ENCODE measurements at places on chromosomes 16 and 17.

GRCh38 chr17:951325-952132 lies 28.0 kb downstream of the NXN start:
- no peak for DNase-seq

DNA sequence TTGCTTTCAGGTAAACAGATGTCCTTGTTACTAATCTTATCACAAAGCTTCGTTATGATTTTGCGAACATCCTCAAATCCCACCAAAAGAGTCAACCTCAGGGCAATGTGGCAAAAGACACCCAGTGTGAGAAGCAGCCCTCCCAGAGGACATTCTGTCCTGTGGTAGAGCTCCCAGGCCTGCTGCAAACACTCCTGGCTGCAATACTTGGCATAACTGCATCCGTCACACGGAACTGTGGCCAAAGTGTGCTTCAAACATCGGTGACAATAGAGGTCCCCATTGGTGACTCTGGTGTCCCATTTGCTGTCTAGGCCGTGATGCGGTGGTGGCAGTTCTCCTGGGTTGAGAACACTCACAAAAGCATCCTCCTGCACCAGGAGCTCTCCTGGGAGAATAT lies 29.5 kb downstream of the SMYD4 start:
- DNase-seq: no peak

GRCh38 chr17:1898872-1899271 lies 69.1 kb downstream of the RPA1 start:
- DNase-seq: no peak

- DNase-seq: no peak
These were observed 73.6 kb downstream of the GPRC5B start for GRCh38 chr16:19810817-19811731.

DNA sequence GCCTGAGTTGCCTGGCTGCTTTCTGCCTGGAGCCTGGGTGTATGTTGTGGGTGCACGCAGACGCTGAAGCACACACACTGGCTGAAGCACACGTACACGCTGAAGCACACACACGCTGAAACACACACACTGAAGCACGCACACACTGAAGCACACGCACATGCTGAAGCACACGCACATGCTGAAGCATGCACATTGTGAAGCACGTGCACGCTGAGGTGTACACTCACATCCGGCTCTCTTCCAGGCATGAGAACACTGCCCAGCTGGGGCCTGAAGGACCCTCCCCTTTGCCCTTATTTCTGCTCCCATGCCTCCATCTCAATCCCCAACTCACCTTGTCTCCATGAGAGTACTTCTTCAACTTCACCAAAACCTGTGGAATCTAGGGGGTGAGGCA lies 16.5 kb downstream of the CSF3 start:
- DNase-seq: no peak

DNA sequence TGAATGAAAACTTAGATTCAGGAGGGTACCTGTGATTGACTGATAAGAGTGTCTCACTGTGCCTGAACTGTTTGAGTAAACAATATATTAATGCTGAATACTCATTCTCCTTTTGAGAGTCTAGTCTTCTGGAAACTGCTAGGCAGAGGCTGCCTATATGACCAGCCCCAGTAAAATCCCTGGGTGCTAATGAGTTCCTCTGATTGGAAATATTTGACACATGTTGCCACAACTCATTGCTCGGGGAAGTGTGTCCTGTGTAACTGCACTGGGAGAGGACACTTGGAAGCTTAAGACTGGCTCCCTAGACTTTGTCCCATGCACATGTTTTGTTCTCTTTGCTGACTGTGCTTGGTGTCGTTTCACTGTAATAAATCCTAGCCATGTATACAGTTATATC lies 108.7 kb upstream of the NACA2 start:
- DNase-seq: no peak

- no peak for DNase-seq
These were observed 151.5 kb upstream of the TOM1L1 start for GRCh38 chr17:54749157-54749556.

DNA sequence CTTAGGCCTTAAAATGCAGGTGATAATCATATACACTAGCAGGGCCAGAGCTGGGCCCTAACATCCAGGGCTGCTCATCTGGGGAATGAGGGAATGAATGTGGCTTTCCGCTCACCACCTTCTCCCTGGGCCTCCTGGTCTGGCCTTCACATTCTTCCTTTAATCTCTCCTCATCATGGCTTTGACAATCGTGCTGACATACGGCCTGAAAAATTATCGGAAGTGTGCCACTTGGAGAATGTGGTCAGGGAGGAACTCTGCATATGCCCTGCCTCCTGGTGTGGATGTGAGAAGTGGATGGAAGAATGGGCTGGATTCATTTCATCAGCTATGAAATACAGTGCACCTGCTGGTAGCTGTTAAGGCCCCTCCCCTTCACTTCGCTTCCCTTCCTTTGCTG lies 2.4 kb downstream of the WSCD1 start:
- no peak for DNase-seq

GRCh38 chr17:68152161-68152571 lies 95.7 kb upstream of the AMZ2 start:
- DNase-seq: no peak

DNA sequence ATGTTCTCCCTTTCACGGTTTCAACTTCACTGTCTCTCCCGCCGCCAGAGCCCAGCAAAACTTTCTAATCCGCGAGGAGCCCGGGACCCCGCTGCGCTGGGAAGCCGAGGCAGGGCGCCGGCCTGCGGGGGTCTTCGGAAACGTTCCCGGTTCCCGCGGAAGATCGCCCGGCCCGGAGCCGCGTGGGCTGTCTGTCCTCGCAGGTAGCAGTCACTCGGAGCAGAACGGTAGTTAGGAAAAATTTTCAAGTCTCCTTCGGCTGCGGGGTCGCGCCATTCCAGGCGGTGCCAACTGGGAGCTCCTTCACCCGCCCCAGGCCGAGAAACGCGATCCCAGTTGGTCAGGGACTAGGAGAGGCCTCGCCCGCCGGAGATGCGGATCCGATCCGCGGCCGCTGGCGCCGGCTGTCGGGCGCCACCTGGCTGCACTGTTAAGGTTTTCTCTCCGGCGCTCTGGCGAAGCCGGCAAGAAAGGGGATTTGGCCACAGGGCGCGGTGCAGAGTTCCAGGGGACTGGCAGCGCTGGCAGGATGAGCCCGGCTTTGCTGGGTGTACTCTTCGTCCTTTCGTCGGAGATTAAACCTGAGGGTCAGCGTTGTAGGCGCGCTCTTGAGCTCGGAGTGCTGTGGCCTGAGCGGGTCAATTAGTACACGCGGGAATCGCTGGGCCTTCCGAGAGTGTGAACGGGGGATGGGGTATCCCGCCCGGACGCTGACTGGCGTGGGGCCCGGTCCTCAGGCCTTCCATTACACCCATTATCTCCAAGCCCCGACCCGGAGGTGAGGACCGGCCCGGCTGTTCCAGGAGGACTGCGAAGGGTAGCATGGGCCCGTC lies 135.4 kb downstream of the KCNJ12 start:
- DNase-seq: peak; percentile 62

DNA sequence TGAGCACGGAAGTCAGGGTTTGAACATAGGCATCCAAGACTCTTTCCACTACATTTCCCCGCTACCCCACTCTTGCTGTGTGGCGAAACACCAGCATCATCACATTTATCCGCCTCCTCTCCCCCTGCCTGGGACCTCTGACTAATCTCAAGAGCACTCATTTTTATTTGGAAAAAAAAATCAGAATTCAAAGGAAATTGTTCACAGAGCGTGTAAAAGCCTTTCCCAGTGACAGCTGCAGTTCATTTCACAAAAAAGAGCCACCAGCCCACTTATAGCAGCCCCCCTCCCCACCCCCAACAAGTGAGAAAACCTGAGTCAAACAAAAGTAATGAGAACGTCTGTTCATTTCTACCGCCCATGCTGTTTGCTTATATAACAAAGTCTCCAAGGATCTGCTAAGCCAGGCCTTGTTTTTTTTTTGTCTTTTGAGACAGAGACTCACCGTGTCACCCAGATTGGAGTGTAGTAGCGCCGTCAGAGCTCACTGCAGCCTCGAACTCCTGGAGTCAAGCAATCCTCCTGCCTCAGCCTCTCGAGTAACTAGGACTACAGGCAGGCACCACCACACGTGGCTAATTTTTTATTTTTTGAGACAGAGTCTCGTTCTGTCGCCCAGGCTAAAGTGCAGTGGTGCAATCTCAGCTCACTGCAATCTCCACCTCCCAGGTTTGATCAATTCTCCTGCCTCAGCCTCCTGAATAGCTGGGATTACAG lies 48.3 kb upstream of the HAPSTR1 start:
- DNase-seq: no peak

- DNase-seq: no peak
These were observed 3.6 kb upstream of the CYTH1 start for GRCh38 chr17:78785663-78786057.

- no peak for DNase-seq
These were observed 40.2 kb upstream of the ATF7IP2 start for GRCh38 chr16:10345629-10346028.

- no peak for DNase-seq
These were observed 20.8 kb upstream of the MYO15B start for GRCh38 chr17:75566834-75567233.

DNA sequence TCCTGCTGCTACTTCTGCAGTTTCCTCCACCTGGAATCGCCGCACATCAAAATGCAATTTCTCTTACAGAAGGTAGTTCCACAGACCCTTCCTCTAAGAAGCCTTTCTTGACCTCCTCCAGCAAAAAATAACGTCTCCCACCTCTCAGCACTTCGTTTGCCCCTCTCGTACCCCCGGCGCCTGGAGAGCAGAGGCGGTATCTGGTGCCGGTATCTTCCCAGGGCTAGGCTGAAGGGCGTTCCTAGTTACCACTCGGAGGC lies 482 bp downstream of the DCTPP1 start:
- no peak for DNase-seq

DNA sequence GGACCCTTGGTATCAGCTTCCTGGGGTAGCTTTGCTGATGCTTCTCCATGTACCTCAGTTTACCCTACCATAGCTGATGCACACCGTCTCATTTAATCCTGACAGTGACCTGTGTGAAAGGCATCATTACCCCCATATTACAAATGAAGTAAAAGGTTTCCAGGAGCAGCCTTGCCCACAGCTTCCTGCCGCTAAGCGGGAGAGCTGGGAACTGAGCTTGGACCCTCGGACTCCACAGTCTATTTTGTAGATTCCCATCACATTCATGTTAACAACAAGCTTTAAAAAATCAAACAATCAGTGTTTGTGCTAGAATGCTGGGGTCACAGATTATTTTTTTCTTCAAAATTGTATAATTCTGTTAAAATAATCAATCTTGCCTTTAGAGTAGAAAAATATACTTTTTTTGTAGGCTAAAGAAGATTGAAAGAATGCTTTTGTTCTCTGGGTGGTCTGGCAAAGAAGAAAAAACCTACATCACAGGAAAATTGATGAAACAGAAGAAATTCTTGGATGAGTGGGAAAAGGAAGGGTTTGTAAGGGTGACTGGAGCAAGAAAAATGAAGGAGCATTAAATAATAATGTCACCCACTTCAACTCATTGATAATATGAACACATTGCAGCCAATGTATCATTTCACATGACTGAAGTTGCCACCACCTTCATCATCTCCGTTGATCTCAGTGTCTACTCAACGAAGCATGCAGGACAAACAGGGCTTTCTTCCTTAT lies 9.5 kb upstream of the USP10 start:
- DNase-seq: no peak

DNA sequence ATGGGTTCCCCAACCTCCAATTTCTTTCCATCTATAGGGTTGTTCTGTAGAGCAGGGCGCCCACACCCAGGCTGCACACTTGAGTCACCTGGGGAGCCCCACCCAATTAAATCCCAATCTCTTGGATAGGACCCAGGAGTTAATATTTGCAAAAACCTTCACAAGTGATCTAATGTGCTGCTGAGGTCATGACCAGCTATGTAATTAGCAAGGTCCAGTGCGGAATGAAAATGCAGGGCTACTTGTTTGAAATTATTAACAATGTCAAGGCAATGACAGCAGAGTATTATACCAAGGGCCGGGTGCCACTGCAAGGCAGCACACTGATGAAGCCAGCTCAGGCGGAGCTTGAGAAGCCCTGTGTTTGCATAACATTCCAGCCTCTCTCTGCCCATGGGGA lies 302.7 kb downstream of the MAF start:
- no peak for DNase-seq

DNA sequence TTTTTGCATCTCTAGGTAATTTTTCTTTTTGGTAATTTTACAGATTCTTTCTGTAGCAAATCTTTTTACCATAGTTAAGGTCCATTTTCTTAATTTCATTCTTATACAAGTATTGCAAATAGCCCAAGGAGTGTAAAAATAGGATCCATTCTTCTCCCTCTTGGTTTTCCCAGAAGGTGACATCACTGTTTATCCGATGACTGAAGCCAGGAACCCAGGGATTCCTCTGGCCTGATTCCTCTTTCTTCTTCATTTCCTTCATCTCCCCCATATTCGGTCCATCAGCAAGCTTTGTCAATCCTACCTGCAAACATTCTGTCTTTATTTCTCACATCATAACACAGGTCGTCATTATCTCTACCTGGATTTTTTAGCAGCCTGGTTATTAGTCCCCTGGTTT lies 5.3 kb downstream of the RBBP6 start:
- DNase-seq: no peak

DNA sequence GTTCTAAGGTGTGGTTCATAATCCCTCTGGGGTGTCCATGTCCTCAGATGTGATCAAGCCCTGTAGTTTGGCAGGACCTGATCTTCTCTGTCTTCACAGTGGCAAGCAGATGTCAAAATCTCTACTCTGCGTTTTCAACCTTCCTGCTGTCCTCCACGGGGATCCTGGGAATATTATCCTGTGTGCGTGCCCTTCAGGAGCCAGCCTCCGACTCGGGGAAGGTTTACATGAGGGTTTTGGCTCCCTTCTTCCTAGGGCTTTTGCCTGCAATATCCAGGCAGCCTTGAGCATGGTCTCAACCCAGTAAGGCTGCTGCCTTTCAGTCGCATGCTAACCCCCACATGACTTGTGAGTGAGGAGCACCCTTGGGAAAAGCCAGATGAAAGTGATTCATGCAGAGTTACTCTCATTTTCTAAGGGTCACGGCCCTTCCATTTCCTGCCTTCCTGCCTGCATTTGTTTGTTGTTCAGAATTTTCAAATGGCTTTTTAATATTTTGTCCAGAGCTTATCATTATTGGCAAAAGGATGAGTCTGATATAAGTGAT lies 202.2 kb upstream of the CHMP6 start:
- no peak for DNase-seq

GRCh38 chr16:84618581-84619460 lies 943 bp upstream of the COTL1 start:
- DNase-seq: no peak

DNA sequence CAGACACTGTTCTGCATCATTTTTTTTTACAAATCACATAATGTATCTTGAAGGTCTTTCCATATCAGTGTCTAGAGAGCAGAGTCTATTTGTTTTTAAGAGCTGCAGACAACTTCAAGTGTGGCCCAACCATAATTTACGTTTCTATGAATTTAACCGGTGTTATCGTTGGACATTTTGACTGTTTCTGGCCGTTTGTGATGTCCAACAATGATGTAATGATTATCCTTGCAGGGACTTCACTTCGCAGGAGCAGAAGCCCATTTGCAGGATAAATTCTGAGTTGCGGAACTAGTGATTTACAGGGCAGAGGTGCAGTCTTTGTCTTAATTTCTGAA lies 26.9 kb upstream of the HLF start:
- no peak for DNase-seq

DNA sequence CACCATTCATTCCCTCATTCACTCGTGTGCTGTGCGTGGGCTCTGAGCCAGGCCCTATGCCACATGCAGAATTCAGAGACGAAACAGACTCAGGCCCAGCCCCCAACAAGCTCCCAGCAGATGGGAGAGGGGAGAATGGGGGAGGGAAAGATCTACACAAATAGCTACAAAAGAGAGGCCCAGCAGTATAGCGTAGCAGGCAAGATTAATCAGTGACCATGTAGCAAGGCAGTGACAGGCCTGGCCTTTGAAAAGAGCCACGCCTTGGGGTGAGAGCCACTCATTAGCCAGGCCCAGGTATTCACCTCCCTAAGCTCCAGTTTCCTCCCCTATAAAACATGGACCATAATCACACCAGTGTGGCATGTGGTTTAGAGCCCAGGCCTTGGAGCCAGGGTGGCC lies 16.4 kb upstream of the KRT19 start:
- no peak for DNase-seq
